Activated T-cell treated with anti-CD3 and anti-CD28 coated beads for 1 hour (primary cell): ENCODE measurements at places on chromosomes 3 and 15.

GRCh38 chr3:185282696-185283373, 29.0 kb upstream of the EHHADH start:
- peak; percentile 84 for DNase-seq

GRCh38 chr3:188533612-188534357, 379.8 kb downstream of the LPP start:
- DNase-seq = no peak

DNA sequence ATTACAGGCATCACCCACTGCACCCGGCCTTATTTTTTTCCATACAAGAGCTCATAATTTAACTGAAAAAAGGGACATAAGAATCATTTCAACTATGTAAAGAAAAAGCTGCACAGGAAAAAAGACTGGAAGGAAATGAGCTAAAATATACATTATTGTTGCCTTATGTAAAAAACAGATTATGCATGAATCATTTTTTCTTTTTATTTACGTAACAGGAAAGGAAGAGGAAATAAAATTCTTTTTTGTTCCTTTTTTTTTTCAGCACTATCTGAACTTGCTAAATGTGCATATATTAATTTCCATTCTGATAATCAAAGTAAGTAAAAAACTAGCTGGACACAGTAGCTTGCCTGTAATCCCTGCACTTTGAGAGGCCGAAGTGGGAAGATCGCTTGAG, 12.1 kb downstream of the KIF9 start:
- no peak for DNase-seq

GRCh38 chr3:170528726-170529125, 57.1 kb downstream of the SLC7A14 start:
- no peak for DNase-seq
